ENCODE measurements at places on chromosomes 11 and 22. TPM values are rescaled to one million over a fixed set of nuclear protein-coding genes. Genes with fewer than 3 reads are reported as not detected.

- DNase-seq, result no peak
Observed at GRCh38 chr11:3609416-3610265, 32.2 kb downstream of the ART5 start.

DNA sequence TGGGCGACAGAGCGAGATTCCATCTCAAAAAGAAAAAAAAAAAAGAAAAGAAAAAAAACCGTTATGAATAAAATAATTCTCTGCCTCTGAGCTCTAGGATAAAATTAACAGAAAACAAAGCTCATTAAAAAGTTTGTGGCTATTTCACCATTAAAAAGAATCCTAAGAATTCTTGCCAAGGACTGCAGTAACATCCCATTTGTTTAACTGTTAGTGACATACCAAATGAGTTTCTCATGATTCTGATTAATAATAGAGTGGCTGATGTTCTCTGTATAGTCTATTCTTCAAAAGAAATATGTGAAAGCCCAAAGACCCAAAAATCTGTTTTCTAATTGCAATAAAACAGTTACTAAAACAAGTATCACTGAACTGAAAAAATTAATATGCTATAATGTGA is 19.7 kb downstream of the CLNS1A start:
- no peak for DNase-seq

- no peak for DNase-seq
Observed at GRCh38 chr11:21121991-21122390, 452.6 kb downstream of the NELL1 start.

- no peak for DNase-seq
Observed at GRCh38 chr22:22855617-22856308, 31.9 kb upstream of the IGLL5 start.

GRCh38 chr11:17298302-17298701 is 21.8 kb downstream of the NUCB2 start:
- no peak for DNase-seq

- no peak for DNase-seq
Observed at GRCh38 chr11:73916435-73916834, 34.4 kb upstream of the DNAJB13 start.

- no peak for DNase-seq
Observed at GRCh38 chr11:73095613-73096012, 46.5 kb downstream of the FCHSD2 start.

DNA sequence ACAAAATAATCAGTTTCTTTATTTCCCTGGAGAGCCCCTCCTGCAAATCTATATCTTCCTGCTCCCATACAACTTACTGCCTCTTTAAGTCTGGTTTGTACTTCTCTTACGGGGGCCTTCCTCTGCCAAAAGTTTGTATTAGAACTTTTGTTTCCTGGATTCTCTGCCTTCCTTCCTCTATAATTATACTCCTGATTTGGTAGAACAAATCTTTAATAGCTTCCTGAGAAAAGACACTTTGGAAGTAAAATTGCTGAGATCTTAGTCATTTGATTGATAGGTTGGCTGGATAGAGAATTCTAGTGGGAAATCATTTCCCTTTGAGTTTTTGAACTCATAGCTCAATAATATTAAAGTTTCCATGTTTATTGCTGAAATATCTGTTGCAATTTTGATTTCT is 499.2 kb downstream of the RAB38 start:
- DNase-seq, result no peak

DNA sequence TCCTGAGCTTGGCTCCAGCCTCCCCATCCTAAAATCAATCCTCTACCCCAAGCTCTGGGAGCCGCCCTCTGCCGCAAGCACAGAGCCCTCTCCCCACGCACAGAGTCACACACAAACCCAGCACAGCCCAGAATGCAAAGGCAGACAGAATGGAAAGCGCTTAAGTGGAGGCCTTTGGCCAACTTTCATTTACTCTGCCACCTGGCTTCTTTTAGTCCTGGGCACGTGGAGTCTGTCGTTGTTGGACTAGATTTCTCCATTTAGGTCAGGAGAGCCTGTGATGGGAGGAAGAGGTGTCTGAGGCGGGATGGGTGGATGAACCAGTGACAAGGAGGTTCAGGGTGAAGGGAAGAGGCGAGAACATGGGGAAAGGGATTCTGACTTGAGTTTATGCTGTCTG is 191.7 kb downstream of the DSCAML1 start:
- no peak for DNase-seq

GRCh38 chr22:42764895-42765363 is 44.3 kb upstream of the A4GALT start:
- no peak for DNase-seq

DNA sequence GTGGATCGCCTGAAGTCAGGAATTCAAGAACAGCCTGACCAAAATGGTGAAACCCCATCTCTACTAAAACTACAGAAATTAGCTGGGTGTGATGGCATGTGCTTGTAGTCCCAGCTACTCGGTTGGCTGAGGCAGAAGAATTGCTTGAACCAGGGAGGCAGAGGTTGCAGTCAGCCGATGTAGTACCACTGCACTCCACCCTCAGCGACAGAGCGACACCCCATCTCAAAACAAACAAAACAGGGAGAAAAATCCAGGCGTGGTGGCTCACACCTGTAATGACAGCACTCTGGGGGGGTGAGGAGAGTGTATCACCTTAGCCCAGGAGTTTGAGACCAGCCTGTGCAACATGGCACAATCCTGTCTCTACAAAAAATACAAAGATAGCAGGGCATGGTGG is 802.3 kb upstream of the ARHGAP42 start:
- no peak for DNase-seq

GRCh38 chr11:128021349-128022006 is 565.9 kb downstream of the ETS1 start:
- DNase-seq, result peak; percentile 87

- DNase-seq, result no peak
Observed at GRCh38 chr11:19959648-19960059, 200.6 kb downstream of the DBX1 start.

DNA sequence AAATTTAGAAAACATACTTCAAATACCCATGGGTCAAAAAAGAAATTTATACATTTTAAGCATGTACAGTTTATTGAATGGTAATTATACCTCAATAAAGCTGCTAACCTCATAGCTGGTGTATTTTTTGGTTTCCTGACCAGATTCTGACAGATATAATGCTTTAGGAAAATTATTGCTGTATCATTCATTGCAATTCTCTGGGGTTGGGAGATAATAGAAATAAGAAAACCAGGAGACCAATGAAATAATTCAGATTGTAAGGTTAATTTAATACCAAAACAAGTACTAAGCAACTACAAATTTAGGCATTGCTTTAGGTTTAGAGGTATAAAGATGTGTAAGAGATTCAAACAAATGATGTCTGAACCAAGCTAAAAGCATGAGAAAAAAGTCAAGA is 120.1 kb downstream of the ENTHD1 start:
- DNase-seq, result no peak

GRCh38 chr11:58940028-58940427 is 740 bp downstream of the GLYATL1 start:
- DNase-seq, result peak; percentile 69

GRCh38 chr11:133952199-133953190 is 4.3 kb downstream of the IGSF9B start:
- no peak for DNase-seq

- DNase-seq, result no peak
Observed at GRCh38 chr11:94281324-94281723, 23.1 kb upstream of the IZUMO1R start.

GRCh38 chr11:72338266-72338665 is 94.3 kb upstream of the PHOX2A start:
- no peak for DNase-seq

- DNase-seq, result no peak
Observed at GRCh38 chr11:63629426-63629825, 15.2 kb upstream of the PLAAT3 start.

Gene GGT5
- total RNA-seq, result 17.0 TPM

Gene LRP4
- total RNA-seq, result 1.2 TPM

Gene LARGE2
- 2.2 TPM for total RNA-seq

Gene RAPSN
- not detected for total RNA-seq

Gene A4GALT
- 3.5 TPM for total RNA-seq
